ENCODE measurements at places on chromosomes 6 and 20.

DNA sequence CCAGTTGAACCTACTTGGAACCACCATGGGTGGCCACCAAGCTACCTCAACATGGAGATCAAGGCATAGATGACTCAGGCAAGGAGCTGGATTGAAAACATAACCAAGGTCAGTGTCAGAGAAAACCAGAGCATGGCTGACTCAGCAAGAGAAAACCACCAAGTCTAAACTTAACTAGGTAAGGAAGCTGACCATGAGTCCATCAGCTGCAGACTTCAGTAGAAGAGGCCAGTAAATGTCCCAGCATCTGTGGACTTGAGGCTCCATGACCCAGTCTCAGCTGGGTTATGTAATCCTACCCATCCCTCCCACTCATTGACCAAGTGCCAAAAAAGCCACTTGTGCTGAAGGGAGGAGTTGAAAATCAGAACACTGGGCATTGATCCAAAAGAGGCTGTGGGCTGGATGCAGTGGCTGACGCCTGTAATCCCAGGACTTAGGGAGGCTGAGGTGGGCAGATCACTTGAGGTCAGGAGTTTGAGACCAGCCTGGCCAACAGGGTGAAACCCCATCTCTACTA lies 93.7 kb upstream of the CBLN4 start:
- DNase-seq, result no peak

- peak; percentile 96 for DNase-seq
These were observed 54.1 kb downstream of the FGD2 start for GRCh38 chr6:37059344-37060194.

DNA sequence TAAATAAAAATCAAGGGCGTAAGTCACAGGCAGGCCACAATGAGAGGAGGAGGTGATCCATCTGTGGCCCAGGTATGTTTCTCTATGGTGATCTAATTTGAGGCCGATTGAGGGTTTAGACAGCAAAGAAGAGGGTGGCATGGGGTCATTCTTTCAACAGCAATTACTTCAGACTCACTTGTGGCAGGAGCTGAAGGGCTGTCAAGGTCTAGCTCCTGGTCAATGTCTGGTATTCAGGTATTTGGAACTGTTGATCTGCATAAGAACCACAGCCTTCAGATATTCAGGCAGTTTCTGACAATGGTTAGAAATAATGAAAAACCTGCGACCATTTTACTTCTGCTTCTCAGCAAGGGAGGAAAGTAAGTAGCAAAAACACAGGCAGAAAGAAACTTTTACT lies 259.6 kb downstream of the FOXC1 start:
- DNase-seq, result no peak

- DNase-seq, result no peak
These were observed 46.9 kb downstream of the DACT2 start for GRCh38 chr6:168272415-168273325.

DNA sequence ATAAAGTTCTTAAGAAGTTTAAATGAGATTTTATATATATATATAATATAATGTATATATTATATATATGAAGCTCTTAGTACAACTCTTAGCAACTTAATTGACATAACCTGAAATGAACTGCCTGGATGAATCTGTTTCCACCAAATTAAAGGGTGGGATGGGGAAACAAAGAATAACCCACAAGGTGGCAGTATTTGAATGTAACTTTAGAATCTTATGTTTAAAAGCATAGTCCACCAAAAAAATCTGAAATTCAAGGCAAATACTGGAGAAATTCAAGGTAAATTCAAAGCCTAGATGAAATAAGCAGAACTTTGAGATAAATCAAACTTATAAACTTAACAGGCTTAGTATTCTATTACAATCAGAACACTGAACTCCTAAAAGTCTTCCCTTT lies 4.4 kb upstream of the IBTK start:
- DNase-seq, result peak; percentile 56

DNA sequence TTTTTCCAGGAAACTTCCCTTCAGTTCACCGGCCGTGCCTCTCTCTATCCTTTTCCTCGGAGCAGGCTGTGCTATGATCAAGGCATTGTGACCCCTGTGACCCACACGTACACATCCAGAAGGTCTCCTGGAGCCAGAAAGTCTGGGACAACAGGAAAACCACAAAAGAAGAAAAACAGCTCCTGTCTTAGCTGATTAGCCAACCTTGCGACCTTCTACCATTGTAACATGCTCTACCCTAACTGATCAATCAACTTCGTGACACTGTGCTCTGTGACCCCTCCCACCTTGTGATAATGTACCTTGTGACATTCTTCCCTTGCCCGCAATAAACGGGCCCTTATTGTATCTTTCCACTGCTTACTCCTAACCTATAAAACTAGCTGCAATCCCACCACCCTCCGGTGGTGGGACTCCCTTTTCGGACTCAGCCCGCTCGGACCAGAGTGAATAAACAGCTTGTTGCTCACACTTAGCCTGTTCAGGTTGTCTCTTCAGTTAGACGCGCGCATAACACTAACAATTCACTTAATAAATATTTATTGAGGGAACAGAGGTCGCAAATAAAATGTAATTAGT lies 24.2 kb downstream of the ZNF311 start:
- DNase-seq, result peak; percentile 94

DNA sequence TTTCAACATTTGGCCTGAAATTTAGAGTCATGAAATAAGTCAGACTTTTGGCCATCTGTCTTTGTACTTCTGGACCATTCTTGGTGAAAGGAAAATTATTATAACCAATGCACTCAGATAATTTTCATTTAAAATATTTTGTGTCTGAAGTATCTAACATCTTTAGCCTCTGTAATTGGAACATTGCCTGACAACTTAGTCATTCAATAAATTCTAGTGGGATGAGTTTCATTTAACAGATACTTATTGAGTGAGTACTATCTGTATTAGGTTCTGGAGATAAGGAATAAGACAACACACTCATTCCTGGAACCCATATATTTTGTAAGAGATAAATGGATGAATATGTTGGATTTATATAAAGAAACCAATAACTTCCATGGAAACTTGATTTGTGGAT lies 536.0 kb downstream of the BCKDHB start:
- no peak for DNase-seq

- DNase-seq, result peak; percentile 99
These were observed 110.4 kb upstream of the ARMC2 start for GRCh38 chr6:108737594-108738546.

DNA sequence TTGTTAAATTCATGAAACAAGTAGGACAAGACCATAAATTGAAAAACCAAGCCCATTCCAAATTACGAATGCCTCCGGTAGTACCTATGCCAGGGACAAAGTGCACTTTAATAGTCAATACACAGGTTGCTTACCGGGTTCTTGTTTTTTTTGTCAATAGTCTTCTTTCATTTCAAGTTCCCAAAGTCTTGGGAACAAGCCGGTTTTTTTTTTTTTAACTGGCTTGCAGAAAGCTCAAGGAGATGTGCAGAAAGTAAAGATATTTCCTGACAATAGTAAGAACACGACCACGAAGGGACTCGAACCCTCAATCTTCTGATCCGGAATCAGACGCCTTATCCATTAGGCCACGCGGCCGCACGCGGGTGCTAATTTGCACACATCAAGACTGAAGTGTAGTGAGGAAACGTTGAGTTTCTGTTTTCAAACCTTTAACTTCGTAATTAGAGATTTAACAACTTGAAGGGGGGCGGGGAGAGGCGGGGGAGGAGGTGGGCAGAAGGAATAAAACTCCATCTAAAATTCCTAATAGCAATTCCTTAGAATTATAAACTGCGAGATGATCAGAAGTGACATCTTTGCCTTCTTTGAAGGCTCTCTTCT lies 181.0 kb downstream of the TRIM27 start:
- peak; percentile 85 for DNase-seq

GRCh38 chr6:38501931-38502330 lies 137.8 kb downstream of the BTBD9 start:
- no peak for DNase-seq

- DNase-seq, result no peak
These were observed 1.2 kb downstream of the SNX21 start for GRCh38 chr20:45834797-45835161.

DNA sequence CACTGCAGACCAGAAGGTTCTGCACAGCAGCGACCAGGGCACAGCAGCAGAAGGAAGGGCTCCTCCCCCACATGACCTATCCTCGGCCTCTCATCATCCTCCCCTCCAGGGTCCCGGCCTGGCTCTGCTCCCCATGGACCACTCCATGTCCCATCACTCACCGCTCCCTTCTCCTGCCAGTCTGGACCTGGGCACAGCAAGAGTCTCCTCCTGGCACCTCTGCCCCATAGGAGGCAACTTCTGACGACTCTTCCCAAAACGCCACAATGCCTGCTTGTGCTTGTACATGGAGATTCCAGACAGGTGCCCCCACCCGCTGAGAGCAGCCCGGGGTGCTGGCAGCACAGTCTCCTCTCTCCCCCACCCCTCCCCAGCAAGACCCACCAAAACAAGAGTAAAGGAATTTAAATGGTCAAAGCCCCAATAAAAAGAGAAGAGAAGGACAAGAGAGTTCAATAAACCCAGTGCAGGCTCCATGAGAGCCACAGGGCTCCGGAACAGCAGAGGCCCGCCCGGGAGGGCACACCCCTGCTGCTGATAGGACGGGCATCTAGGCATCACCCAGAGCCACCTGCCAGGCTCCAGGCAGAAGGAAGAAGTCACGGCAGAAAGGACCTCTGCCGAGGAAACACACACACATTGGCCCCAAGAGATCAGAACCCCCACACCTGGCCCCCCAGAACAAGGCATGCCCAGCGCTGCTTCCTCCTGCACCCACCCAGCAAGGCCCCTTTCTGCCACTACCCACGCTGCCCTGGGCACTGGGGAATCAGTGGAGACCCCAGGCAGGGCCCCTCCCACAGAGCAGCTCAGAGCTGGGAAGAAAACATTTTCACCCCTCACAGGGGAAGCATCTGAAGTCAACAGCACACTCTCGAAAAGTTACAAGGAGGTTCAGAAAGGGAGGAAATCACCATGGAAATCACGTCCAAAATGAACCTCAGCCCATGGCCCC lies 15.2 kb downstream of the TAF4 start:
- no peak for DNase-seq

GRCh38 chr20:25129908-25130307 lies 48.0 kb upstream of the VSX1 start:
- no peak for DNase-seq

- DNase-seq, result no peak
These were observed 232.1 kb downstream of the SYNE1 start for GRCh38 chr6:152404936-152405595.

- no peak for DNase-seq
These were observed 4.6 kb upstream of the EDEM2 start for GRCh38 chr20:35151736-35152135.

GRCh38 chr6:12803486-12803885 lies 86.9 kb downstream of the PHACTR1 start:
- no peak for DNase-seq

GRCh38 chr6:158439255-158439654 lies 120.6 kb upstream of the TMEM181 start:
- DNase-seq, result no peak

DNA sequence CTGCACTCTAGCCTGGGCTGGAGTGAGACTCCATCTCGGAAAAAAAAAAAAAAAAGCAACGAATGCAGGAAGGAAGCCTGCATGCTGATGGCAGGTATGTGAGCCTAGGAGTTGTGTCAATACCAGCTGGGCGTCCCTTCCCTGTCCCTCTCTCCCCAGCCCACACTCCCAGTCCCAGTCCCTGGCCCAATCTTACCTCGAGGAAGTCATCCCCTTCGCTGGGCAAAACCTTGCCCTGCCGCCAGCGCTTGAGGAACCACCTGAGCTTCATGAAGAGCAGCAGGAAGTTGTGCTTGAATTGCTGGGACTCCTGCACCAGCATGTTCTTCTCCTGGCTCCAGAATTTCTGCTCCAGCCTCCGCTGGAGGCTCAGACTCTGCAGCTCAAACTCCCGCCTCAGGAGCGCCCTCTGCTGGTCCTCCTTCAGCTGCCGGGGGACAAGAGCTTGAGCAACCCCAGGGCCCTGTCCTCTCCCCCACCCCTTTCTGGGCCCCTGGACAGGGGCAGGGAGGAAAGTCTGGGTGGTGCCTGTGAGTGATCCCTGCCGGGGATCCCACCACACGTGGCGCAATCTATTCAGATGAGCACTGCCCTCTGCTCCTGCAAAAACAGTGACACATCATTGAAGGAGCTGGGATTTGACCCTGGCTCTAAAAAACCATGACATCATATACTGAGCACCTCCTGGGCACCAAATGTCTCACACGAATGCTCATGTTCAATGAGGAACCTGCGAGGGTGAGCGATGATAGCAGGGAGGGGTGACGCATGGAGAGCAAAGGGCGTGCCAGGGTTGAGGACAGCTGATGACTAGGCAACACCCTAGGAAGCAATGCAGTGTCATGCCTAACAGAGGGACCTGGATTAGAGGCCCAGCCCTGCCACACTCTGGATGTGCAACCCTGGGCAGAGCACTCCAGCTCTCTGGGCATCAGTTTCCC lies 35.0 kb upstream of the DSN1 start:
- DNase-seq, result peak; percentile 82

- DNase-seq, result no peak
These were observed 18.8 kb downstream of the DNMT3B start for GRCh38 chr20:32780749-32781655.

DNA sequence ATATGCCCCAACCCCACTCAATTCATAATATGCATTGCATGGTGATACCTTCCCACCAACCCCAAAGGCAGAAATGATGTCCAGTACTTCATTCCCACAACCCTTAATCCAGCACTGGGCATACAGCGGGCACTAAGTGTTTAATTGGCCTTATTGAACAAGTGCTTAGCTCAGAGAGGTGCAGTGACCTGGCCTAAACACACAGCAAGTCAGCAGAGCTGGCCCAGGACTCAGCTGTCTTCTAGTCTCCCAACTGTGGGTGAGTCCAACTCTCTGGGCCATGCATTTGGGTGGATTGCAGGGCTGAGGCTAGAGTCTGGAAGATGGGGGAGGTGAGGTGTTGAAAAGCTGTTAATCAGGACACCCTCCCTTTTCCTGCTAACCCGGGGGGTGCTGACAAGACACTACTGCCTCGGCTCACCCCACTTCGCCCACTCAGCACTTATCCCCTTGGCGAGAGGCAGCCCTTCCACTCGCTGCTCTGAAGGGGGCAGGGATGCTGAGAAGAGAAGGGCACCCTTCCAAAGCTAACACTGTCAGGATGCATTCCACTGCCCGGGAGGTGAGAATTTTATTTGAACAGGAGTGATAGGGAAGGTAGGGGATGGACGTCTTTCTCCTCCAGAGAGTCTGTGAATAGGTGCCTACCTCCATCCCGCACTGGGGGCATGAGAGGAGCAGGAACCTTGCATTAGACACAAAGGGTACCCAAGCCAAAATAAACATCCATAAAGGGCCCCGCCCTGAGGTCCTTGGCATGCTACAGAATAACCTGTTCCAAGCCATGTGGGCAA lies 14.2 kb downstream of the KCNK5 start:
- no peak for DNase-seq
